ENCODE measurements at places on chromosomes 1 and 21.
A peak's percentile ranks its signal among the peaks of the same experiment; 100 is the strongest.

DNA sequence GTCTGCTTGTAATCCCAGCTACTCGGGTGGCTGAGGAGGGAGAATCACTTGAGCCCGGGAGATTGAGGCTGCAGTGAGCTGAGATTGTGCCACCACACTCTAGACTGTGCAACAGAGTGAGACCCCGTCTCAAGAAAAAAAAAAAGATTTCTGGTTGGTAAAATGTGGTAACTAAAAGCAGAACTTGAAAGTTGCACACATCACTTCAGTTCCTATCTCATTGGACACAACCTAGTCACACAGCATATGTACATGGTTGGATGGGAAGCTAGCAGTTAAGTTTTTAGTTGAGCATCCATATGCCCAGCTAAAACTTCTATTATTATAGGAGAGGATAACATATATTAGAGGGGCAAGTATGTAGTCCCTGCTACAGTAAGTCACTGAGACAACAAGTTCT is 22.1 kb downstream of the BCAS2 start:
- DNase-seq = no peak

GRCh38 chr1:195828325-195828724 is 779.9 kb downstream of the KCNT2 start:
- DNase-seq = no peak

DNA sequence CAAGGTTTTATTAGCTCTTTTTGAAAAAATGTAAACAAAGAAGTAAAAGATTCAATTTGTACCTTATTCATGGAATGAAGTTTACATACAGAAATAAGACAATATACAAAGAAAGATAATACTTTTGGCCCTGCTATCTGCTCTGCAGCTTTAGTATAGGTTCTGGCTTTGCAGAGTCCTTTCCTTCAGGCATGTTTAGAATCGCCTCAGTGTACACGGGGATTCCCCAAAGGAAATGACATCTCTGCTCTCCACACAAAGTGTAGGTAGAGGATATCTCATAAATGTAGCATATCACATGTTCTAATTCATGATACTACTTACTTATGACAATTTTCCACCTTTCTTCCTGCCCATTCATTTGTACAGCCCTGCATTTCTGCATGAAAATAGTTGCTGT is 222.6 kb upstream of the DPYD start:
- DNase-seq = no peak

DNA sequence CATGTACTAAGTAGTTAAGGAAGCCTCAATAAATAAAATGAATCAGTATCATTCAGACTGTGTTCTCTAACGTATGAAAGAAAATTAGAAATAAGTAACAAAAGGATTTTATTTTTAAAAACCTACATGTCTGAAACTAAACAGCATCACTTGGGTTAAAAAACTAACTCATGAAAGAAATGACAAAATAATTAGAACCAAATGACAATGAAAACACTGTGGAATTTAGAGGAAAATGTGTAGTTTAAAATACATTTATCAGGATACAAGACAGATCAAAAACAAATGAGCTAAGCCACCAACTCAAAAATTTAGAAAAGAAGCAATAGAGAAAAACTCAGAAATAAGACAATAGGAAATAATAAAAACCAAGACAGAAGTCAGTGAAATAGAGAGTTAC is 108.7 kb downstream of the TENT5C start:
- DNase-seq = no peak

DNA sequence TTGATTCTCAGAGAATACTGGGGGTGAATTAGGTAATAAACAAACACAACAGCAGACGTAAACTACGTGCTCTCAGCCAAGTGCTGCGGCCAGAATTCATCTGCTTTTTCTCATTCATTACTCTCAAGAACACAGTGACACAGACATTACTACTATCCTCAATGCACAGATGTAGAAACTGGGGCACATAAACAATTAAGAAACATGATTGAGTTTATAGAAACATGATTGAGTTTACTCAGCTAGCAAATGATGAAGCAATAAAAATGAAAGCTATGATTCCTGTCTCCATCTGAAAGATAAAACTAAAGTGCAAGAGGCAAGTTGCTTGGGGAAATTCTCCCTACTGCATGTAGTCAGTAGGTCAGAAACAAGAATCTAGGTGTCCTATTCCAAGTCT is 140.5 kb downstream of the IFI44 start:
- DNase-seq = no peak

GRCh38 chr1:37808369-37809319 is 636 bp upstream of the YRDC start:
- peak; percentile 56 for DNase-seq

- no peak for DNase-seq
These were observed 7.5 kb upstream of the PSEN2 start for GRCh38 chr1:226862890-226863289.

- no peak for DNase-seq
These were observed 11.2 kb downstream of the PDZK1IP1 start for GRCh38 chr1:47178654-47179016.

- DNase-seq = no peak
These were observed 70.2 kb downstream of the FOXD2 start for GRCh38 chr1:47507881-47508701.

DNA sequence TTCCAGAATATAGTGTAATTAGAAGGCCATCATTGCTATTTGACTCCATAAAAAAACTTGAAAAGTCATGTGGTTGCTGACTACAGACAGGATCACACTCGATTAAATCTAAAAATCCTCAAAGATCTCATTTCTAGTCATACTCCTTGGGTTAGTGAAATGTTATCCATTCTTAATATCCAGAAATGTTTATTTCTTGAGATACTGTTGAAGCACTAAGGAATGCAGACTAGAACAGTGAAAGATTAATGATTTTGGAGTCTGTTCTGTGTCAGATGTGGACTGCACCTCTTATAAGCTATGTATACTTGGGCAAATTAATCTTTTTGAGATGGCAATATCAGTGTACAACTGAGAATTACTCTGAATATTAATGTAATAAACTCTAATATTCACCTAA is 65.1 kb downstream of the ADSS2 start:
- no peak for DNase-seq

- no peak for DNase-seq
These were observed 11.2 kb downstream of the TMEM9 start for GRCh38 chr1:201142849-201143725.

DNA sequence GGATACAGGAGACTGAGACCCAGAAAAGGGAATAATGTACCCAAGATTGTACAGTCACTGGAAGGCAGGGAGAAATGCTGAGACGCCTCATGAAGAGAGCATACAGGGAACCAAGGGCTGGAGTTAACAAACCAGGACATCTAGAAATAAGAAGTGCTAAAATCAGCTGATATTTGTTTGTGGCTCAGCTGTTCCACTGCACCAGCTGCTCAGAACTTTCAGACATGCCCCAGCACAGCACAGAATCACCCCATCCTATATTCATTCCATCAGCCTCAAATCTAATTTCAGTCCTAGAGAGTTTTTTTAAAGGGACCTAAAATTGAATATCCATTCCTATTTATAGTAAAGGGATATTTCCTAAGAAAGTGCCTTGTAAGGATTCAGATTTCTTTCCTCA is 60.2 kb downstream of the DAB1 start:
- DNase-seq = no peak

GRCh38 chr1:222941425-222941824 is 126.6 kb downstream of the DISP1 start:
- DNase-seq = no peak

GRCh38 chr1:30984165-30984889 is 75.8 kb upstream of the SDC3 start:
- DNase-seq = no peak

DNA sequence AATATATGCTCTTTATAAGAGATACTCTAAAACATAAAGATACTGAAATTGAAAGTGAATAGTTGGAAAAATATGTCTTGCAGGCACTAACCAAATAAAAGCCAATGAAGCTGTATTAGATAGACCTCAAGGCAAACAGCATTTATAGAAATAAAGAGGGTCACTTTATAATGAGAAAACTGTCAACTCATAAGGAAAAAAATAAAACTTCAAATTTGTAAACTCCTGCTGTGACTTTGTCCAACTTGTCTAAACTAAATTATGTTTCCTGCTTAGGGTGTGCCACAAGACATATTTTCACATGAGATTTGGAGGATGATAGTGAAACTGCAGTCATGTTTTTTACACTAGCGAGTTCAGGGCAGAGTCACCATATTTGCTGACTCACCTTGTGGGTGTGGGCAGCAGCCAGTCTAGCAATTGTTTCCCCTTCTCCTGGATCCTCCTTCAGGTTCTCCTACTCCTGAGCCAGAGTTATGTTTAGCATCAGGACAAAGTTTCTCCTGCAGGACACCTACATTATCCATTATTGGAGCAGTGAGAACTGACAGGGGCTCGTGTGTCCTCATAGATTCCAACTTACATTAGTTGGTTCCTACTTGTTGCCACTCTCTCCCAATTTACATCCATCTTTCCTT is 43.8 kb downstream of the CD53 start:
- no peak for DNase-seq

DNA sequence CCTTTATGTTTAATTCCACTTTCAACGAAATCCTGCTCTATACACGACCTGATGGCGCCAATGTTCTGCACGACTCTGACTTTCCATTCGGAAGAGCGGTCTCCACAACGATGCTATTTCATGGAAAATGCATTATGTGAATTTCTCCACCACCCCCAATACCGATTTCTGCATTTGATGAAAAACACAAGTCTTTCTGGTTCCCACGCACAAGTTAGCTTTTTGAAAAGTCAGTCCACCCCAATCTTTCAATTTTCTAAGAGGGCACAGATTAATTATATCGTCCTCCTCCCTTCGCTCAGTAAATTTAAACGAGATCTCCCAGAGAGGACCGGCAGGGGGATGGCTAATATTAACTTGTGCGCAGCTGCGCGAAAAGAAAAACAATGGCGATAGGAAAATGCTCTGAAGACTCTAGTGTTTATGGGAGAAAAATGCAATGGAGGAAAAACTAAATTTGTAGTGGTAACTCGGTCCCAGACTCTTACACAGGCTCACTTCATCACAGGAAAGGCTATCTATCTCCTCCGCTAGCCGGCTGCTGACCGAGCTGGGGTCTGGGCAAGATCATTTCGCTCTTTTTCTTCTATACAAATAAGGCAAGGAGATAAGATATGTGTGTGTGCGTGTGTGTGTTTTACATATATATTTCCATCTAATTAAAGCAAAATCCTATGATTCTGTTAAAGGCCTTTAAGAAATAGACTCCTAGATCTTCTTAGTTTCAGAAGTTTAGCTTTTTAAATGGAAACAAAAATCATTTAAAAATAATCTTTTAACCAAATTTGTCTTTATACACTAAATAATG is 1.2 kb upstream of the LHX8 start:
- DNase-seq = no peak

GRCh38 chr1:212455803-212456528 is 23.2 kb downstream of the NENF start:
- peak; percentile 27 for DNase-seq

DNA sequence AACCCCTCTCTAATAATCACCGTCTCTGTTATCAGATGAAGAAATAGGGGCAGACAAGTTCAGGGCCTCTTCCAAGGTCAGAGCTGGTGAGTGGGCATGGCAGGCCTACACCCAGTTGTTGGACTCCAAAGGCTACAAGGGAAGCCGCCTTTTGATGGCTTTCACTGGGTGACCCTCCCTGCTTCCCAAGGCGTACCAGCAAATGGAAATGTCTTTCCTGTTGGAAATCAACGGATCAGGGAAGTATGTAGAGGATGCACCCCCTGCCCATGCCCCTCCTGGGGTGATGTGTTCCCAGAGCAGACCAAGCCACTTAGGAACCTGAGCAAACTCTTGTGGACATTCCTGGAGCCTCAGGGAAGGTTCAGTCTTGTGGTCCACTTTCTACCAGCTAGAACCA is 47.4 kb downstream of the LGR6 start:
- no peak for DNase-seq

DNA sequence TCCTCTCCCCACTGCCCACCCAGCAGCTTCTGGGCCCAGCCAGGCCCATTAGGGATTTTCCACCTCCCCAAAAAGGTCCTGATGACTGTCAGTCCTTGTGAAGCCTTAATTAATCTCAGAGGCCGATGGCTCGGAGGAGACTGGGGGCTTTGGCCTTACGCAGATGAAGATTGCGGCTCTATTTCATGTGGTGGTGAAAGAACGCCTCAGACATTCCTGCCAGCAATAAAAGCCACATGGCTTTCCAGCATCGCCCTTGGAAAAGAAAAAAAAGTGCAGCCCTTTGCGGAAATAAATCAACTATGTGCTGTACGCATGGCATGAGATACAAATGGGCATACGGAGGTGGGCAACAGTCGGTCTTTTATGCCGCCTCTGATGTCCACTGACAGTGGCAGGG is 6.6 kb upstream of the RUNX3 start:
- DNase-seq = no peak

- DNase-seq = no peak
These were observed 18.9 kb downstream of the GPR137B start for GRCh38 chr1:236161230-236161629.

DNA sequence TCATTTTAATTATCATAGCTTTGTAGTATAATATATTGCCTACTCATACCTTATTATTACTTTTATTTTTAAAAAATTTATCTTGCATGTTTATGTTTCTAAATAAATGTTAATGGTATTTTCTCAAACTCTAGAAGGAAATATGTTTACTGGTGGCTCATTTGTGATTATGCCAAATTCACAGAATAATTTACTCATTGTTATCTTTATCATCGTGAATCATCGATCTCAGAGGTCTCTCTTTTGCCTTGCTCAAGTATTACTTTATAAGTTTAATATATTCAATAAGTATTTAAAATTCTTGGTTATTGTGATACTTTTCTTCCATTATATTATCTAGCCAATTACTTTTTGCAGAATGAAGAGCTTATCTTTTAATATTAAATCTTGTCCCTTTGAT is 836.7 kb upstream of the ADAMTS5 start:
- no peak for DNase-seq

GRCh38 chr1:59436637-59437036 is 139.7 kb downstream of the FGGY start:
- DNase-seq = no peak

- DNase-seq = no peak
These were observed 84.8 kb upstream of the BCAR3 start for GRCh38 chr1:93766451-93766850.

DNA sequence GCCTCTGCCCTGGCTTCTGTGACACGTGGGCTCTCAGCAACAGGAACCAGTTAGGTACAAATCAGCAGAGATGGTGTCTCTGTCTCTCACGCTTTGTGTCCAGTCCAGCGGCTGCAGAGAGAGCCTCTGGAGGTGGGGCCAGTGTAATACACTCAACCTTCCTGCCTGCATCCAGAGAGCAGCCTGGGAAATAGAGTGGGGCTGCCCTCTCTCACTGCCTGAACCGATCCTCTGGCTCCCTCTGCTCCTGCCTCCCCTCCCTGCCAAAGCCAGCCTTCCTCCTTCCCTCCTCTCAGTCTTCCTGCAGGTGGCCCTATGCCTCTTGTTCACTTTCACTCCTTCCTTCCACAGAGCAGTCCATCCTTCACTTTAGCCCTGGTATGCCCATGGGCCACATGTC is at the start of gene ZNF648:
TSS of gene ZNF648 (minus strand) at position 119 of the 400 bp plus-strand sequence. CDS start 3,702 bp downstream, outside the sequence.
- no peak for DNase-seq

GRCh38 chr1:98555814-98556213 is 105.7 kb upstream of the SNX7 start:
- no peak for DNase-seq
